ENCODE measurements at places on chromosomes 13 and 19.
A peak's percentile ranks its signal among the peaks of the same experiment; 100 is the strongest.

- DNase-seq = no peak
Measured at GRCh38 chr19:40756502-40757110, 5.6 kb downstream of the SNRPA start.

DNA sequence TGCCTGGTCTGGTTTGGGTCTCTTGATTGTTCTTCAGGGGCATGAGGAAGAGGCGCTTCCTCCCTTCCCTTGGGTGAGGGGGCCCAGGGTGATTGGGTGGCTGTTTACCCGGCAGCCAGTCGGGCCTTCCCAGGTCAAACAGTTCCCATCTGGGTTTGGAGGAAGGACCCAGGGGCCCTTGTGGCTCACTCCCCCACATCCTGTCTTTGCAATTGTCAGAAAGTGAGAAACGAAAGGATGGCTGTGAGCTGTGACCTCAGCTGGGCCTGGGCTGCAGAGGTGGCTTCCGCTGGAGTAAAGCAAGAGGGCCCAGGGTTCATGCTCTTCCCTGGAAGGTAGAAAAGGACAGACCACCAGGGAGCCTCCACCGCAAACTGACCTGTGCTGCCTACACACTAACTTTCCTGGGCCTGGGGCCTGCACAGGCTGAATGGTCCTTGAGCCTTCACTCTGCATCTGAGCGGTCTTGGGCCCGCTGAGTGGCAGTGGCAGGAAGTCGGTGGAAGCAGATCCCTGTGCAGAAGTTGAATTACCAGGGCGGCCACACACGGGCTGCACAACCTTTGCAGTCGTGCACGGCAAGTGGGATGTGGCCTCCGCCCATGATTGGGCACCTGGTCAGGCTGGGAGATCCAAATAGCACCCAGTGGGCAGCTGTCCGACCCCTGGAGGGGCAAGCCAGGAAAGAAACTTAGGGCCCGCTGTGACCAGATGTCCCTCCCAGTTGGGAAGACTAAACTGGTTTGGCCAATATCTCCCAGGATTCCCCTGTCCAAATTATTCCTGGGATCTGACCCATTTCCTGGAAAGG lies 5.3 kb upstream of the CD79A start:
- DNase-seq = peak; percentile 85

DNA sequence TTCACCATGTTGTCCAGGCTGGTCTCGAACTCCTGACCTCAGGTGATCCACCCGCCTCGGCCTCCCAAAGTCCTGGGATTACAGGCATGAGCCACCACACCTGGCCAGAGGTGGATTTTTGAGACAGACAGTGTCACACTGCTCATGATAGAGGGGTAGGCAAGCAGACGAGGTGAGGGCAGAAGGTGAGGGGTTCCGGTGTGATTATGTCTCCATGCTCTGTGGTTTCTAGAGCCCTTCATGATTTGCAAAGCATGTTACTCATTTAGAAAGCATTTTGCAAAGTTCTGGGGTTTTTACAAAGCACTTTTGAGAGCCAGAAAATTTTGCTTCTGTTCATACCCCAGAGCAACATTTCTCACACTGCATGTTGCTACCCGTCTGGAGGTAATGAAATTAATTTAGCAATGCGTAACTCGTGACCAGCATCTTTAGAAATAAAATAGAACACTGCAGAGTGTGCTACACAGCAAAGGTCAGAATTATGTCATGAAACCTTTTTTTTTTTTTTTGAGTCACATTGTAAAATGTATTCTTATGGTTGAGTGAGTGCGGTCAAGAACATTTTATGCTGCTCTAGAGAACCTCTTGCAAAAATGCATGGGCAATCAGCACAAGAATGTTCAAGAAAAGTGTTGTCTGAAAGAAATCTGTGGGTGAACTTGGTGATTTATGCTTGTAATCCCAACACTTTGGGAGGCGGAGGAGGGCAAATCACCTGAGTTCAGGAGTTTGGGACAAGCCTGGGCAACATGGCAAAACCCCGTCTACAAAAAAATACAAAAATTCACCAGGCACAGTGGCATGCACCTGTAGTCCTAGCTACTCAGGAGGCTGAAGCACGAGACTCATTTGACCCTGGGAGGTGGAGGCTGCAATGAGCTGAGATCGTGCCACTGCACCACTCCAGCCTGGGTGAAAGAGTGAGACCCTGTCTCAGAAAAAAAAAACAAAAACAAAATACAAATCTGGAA lies 58.0 kb downstream of the MAP4K1 start:
- DNase-seq = peak; percentile 72

DNA sequence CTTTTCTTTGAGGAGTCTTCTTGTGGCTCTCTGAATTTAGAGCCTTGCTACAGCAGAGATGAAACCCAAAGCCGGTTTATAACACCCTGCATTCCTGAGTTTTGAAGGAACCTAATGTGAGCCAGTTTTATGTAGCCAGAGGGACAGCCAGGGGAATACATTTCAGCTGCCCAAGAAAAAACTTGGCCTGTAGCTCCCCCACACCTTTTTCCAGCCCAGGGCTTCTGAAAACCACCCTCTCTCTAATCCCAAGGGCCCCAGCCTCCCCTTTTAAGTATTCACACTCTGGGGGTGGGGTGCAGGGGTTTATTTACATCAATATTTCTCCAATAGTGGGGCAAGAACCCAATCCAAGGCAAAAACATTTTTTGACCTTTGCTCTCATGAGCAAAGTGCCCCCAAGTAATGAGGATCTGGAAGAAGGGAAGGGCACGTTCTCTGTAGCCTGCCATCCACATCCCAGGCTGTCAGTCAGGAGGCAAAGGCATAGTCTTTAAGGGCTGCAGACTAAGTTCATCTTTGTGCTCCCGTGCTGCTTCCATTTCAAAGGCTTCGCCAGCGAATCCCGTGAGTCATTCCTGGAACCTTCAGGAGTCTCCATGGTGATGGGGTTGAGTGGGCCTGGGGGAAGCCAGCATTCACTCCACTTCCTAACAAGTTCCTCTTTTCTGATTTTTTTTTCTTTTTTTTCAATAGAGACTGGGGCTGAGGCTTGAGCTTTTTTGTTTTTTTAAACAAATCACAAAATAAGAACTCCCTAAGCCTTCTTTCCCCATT lies 33.2 kb upstream of the MEDAG start:
- DNase-seq = no peak

DNA sequence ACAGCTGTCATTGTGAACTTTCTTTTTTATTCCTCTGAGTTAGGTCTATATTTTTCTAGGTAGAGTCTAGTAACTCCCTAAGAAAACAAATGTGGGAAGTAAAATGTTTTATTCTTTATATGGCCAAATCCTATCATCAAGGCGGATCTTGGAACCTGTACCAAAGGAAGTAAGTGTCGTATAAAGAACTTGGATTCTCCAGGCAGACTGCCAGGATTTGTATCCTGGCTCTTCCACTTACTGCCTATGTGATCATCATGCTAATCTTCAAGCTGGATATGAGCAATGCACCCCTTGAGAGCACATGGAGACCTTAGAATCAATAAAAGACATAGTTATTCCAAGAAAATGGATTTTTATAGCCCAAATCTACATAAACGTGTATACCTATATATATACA lies 286.5 kb downstream of the PCDH17 start:
- no peak for DNase-seq

DNA sequence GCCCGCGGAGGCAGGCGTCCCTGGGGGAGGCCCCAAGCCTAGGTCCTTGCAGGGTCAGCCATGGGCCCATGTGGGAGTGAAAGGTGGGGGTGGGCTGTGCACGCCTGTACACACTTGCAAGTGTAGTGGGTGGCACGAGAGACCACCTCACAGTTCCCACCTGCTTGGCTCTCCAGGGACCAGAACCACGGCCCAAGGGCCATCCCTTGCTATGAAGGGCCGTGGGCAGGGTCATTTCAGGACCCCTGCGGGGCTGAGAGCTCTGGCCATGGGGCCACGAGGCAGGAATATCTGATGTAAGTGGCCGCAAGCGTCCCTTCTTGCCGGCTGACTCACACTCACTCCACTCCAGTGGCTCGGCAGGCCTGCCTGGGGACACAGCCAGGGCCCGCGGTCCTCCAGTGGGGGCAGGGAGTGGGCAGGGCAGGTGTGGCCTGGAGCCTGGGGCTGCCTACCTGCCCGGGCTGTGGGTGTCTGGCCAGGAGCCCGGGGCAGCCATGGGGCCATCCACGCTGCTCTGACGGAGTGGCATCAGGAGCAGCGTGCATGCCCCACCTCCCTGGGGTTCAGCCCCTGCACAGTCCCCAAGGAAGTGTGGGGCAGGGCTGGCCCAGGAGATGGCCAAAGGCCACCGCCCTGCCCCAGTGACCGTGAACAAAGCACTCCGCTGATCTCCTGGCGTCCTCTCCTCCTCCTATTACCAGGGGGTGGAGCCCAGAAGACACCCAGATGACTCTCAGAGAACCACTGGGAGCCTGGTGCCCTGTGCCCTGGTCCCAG lies 8.6 kb upstream of the MKNK2 start:
- no peak for DNase-seq

All from GM13976 (cell line).